ENCODE measurements at places on chromosomes 11 and 22.

DNA sequence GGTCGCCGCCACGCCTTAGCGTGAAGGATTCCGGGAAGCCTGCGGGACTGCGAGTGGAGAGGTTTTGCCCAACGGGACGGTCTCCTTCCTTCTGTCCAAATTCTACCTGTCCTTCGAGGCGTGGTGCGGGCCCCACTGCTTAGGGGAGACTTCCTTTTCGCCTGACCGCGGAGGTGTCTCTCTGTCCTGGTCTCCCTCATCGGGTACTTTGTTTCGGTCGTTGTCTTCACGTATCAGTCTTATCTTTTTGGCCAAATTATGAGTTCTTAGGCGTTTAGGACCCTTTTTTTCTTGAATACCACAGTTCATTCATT lies 388 bp downstream of the HINFP start:
- DNase-seq, result no peak

DNA sequence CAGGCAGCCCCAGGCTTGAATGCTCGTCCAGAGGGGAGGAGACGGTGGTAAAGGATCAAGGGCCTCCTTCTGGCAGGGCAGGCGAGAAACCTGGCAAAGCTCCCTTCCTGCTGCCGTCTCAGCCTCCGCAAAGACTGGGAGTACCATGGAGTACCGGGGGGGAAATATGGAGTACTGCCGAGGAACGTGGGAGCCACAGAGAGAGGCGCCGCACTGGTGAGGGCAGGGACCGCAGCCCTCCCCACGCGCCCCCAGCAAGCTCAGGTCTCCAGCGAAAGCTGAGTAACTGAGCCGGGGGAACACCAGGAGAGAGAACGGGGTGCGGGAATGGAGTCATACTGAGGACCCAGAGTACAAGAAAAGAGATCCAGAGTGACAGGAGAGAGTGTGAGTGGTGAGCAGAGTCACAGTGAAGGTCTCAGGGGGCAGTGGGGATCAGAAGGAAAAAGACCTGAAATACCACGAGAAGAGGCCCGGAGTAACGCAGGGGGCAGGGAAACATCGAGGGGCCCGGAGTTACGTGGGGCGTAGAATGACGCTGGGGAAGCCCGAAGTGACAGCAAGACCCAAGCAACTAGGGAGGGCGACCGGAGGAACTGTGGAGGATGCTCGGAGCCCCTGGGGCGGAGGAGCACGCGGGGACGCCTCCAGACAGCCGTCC lies 740 bp downstream of the EML3 start:
- DNase-seq, result no peak

- DNase-seq, result peak; percentile 78
These were observed 27.3 kb downstream of the MARK2 start for GRCh38 chr11:63866211-63866610.

DNA sequence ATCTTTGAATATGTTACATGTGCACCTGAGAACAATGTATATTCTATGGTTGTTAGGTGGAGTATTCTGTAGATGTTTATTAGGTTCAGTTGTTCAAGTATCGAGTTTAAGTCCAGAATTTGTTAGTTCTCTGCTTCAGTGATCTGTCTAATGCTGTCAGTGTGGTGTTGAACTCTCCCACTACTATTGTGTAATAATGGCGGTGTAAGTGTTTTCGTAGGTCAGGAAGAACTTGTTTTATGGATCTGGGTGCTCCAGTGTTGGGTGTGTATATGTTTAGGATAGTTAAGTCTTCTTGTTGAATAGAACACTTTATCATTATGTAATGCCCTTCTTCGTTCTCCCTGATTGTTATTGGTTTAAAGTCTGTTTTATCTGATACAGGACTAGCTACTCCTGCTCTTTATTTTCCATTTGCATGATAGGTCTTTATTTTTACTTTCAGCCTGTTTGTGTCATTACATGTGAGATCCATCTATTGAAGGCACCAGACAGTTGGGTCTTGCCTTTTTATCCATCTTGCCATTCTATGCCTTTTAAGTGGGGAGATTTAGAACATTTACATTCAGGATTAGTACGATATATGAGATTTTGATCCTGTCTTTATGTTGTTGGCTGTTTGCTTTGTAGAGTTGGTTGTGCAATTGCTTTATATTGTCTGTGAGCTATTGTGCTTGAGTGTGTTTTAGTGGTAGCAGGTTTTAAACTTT lies 121.6 kb downstream of the DDX10 start:
- no peak for DNase-seq

DNA sequence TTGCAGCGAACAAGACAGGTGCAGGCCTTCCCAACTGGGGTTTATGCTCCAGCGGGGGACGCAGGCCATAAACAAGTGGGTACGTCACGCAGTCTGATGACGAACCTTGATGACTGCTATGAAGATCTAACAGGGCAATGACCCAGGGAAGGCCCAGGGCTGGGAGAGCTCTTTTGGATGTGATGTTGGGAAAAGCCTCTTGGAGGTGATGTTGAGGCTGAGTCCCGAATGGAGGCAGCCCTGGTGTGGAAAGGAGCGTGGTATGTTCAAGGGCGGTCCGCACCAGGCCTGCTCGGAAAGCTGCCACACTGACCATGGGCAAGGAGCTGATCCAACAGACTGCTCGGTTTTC lies 5.8 kb downstream of the FADS2 start:
- DNase-seq, result no peak
